Right ventricle myocardium superior (tissue), 1 donor: ENCODE measurements at places on chromosomes 3 and 15.
A peak's percentile ranks its signal among the peaks of the same experiment; 100 is the strongest.

- DNase-seq = no peak
Observed at GRCh38 chr15:58522865-58523264, 91.1 kb downstream of the LIPC start.

DNA sequence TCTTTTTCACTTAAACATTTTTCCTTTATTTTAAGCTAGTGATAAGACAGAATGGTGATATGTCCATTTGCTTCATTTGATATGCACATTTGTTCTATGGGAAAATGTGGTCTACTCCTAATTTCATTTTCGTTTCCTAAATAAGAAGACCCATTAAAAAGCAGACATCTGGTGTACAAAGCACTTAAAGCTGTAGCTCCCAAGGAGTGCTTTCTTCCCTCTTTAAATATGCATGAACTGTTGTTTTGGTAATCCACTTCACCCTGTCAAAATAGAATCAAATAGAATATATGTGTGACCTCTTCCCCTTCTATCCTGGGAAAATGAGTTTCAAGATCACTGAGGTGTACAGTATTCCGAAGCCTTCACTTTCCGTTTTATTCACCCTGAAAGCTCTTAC lies 182.8 kb downstream of the ROBO2 start:
- DNase-seq = no peak

DNA sequence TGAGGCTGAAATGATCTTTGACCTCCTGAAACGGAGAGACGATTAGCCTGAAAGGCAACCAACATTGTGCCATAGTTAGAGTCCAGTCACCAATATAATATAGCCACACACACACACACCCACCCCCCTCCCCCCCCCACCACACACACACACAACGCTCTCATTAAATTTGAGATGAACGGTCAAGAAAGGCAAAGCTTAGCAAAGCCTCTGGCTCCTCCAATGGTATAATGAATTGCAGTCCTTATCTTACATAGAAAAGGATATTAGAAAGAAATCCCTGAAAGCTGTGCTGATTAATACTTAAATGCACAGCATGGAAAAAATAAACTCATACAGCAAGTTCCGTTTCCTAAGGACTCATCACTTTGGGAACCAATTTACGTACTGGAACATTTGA lies 876 bp upstream of the ZNF385D start:
- no peak for DNase-seq

GRCh38 chr3:12303534-12303933 lies 14.7 kb downstream of the PPARG start:
- DNase-seq = no peak

DNA sequence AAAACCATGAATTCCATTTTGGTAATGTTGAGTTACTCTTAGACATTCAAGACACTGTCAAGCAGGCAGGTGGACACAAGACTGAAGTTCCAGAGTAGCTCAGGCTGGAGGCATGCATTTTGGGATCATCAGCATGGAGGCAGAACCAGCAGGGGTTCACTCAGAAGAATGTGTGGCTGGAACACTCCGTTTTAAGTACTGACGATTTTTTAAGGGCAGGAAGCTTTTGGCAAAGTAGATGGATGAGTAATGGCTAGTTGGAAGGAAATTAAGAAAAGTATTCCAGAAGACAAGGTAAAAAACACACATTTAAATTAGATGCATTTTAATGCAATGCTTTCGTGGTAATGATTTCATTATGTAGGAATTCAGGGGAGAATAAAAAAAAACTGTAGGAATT lies 420.4 kb downstream of the ROBO2 start:
- no peak for DNase-seq

DNA sequence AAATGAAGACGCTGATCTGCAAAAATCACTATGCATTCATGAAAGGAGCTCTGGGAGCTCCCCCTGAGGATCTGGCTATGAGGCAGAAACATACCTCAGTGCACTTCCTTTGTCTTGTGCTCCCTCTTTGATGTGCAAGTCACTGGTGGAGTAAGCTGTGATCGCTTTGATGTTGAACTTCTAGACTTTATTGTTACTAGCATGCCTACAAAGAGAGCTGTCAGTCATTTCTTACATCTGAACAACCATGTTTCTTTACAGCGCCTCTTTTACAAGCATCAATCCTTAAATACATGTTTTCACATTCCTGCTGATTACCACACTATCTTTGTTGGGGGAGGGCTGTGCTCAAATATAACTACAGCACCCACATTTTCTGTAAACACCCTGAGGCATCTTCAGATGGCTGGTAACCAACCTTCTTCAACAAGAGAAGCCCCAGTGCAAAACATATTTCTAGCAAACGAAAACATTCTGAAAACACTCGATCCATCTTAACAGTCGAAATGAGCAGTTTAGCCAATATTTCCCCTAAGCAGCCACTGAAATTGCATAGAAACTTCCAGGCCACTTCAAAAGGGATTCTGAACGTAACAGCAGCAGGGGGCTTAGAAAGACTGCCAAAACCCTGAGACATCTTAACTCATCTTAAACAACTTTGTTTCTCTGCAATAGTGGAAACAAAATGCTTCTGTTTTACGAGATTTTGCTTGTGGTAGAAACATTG lies 101.9 kb upstream of the ICE2 start:
- DNase-seq = no peak

GRCh38 chr3:186270701-186271100 lies 91.3 kb downstream of the DGKG start:
- no peak for DNase-seq

DNA sequence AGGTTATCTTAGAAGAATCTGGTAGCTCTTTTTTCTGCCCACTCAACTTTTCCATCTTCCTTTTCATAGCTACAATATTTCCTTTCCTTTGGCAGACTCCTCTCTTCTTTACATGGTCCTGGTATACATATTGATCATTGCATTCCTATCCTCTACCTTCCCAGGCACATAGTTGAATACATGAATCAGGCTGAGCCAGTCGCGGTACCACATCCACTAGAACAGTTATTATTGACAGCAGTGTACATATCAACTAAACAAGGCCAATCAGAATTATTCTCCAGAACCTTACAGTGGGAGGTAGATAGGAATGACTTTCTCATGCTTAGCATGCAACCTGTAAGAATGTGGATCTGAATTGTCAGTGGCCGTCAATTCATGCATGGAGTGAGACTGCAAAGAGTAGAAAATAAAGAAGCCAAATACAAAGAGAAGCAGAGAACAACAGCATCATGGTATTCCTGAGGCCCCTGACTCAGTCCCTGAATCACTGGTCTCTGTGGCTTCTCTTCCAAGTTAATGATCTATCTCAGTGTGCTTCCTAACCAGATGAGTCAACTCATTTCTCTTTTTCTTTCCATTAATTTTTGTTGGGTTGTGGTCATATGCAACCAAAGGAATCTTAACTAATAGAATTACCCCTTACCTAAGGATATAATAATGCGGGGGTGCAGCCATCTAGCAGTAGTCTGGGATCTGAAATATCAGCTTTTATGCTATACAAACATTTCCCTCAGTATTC lies 60.9 kb upstream of the DCBLD2 start:
- no peak for DNase-seq

DNA sequence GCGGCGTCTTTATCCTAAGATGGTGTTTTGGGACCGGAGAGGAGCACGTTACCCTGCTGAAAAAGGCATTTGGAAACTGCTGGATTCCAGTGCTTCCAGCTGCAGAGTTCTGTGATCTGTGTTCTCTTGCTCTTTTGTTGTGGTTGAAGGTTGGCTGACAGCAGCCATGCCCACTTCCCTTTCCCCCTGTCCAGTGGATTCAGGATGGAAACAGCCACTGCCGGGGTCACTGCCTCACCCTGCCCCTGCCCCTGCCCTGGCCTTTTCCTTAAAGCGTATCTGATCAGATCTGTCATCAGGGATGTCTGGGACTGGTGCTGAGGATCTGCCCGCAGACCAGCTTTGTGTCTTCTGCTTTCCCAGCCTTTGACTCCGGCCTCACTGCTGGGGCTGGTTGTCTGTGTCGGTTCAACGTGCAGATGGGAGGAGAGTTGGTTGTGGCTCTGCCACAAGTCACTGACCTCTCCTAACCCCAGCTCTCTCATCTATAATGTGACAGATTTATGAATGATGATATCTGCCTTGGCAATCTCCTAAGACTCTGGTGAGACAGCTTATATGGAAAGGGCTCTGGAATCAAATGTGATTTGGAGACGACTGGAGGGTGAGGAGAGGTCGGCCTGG lies 219.4 kb upstream of the BHLHE40 start:
- no peak for DNase-seq

GRCh38 chr3:68974711-68975110 lies 38.8 kb downstream of the EOGT start:
- no peak for DNase-seq

DNA sequence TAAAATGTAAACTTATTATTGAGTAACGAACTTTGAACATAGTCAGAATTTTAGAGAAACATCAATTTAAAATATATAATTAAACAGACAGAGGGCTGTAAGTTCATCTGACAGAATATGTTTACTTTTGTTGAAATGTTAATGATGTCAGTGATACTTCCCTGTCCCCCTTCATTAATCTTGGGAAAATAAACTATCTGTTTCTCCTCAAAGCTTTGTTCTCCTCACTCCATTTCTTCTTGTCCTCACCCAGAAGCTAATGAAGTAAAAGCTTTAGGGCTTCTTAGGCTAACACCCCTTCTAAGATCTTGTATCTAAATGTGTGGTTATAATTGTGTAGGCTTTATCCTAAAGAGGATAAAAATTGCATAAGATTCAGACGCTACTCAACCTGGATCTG lies 1031.8 kb downstream of the FHIT start:
- no peak for DNase-seq

DNA sequence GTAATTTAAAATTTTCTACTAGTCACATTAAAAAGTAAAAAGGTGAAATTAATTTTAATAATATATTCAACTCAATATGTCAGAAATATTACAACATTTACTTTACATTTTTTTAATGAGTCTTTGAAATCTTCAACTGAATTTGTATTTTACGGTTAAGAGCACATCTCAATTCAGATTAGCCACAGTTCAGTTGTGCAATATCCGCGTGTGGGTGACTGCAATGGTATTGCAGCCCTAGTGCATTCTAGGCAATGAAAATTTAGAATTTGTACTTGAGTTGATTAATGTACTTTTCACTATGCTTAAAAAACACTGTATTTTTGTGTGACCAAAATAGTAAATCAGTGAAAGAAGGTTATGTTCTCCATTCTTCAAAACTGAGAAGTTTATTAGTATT lies 57.3 kb downstream of the CEP63 start:
- DNase-seq = no peak

GRCh38 chr3:46709721-46710120 lies 7.9 kb downstream of the PRSS50 start:
- no peak for DNase-seq

- no peak for DNase-seq
Observed at GRCh38 chr3:1666865-1667264, 431.8 kb upstream of the CNTN4 start.

- no peak for DNase-seq
Observed at GRCh38 chr3:163915280-163915679, 1163.0 kb downstream of the SI start.

- no peak for DNase-seq
Observed at GRCh38 chr3:53774414-53774813, 71.8 kb downstream of the CHDH start.

DNA sequence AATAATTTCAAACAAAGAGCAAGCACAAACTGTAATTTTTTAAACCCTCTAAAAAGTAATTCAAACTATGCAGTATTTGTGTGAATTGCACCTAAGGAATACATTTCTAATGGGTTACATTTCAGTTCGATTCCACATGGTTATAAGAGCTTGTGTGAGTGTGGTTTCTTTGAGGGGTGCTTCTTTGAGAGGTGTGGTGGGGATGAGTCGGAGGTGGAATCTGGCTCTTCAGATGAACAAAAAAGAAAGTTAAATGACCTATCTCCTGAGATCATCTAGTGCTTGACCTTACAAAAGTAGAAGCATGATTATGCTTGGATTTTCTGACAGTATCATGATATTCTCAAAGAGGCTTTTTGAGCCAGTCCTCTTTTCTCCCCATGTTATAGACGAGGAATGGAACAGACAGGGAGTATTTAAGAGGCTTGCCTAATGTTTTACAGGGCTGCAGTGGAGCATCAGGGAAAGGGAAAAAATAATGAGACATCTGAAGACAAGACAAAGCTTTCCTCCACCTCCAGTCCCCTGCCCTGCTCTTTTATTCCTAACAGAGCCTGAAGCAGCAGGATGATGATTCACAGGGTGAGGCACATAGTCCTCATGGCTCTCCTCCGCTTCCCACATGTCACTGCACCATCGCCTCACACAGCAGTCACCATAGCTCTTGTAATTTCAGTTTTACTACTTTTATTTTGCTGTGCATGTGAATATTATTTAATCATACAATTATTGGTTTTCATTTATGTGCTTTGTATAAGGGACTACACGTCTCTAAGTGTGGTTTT lies 82.0 kb downstream of the LYSMD4 start:
- no peak for DNase-seq

- no peak for DNase-seq
Observed at GRCh38 chr3:107599772-107600145, 77.0 kb downstream of the BBX start.

GRCh38 chr15:63945838-63946298 lies 100.4 kb downstream of the DAPK2 start:
- no peak for DNase-seq

DNA sequence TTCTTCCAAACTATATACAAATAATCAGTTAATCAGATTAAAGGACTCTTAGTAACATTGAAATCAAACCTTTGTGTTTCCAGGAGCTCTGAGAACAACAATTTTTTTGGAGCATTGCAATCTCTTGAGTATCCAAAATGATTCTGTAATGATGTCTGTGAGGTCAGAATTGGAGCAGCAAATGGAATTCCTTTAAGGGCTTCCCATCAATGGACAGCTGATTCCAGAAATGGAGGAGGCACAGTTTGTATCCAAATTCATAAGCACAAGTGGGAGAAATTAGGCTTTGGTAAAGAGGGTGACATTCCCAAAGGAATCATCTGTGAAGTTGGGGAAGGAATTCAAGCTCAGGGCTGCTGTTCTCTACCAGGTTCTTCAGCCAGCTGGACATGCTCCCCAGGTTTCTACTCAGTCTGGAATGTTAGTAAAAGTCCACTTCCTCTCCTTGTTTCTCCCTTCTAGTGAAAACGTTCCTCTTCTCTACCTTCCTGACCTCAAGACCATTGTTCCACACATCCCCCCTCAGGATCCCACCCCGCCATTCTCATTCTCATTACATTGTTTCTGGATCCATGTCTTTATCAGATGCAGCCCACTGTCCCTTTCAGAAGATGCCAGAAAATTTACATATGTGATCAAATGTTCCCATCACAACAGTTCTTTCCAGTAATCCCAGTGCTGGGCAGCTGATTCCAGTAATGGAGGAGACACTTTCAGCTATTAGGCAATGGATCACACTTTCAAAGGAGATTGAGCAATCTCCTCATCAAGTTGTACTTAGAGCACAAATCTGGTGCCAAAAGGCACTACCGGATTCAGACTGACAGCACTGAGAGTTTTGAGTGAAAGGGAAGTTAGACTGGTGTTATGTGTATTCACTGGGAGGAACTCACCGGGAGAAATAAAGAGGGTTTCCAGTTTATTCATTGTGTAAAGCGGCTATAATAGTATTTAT lies 391.3 kb upstream of the TPRG1 start:
- peak; percentile 46 for DNase-seq

DNA sequence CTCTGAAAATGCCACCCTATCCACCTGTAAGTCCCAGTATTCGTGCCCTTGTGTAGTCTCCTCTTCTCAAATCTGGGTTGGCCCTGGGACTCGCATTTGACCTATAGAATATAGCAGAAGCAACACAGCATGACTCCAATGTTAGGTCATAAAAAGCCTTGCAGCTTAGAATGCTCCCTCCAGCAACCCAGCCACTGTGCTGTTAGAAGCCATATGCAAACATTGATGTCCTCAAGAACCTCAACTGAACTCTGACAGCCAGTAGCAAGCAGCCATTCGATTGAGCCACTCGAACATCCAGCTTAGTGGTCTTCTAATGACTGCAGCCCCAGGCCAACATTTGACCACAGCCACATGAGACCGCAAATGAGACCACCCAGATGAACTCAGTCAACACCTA lies 26.6 kb downstream of the MECOM start:
- DNase-seq = no peak
